NCI-H2107 (cell line): ENCODE measurements at places on chromosomes 4 and X.

GRCh38 chr4:140243278-140243753 is 89.3 kb upstream of the MAML3 start:
- peak; percentile 46 for DNase-seq

GRCh38 chrX:134520860-134521390 is 61.0 kb downstream of the HPRT1 start:
- DNase-seq = peak; percentile 2

- no peak for DNase-seq
Observed at GRCh38 chrX:24920769-24921168, 95.0 kb downstream of the ARX start.

DNA sequence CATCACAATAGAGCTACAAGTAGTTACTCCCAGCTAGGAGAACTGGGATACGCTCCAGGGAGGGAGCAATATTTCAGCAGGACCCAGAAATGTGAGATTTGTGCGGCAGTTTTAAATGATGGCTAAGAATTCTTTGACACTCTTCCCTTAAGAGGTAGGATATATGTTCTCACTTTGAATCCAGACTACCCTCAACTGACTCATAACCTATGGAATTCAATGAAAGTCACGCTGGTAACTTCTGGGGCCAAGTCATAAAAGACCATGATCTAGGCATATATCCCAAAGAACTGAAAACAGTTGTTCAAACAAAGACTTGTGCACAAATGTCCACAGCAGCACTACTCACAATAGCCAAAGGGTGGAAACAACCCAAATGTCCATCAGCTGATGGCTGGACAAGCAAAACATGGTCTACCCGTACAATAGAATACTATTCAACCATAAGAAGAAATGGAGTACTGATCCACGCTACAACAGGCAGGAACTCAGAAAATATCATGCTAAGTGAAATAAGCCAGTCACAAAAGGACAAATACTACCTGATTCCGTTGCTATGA is 10.5 kb downstream of the CD99L2 start:
- no peak for DNase-seq

DNA sequence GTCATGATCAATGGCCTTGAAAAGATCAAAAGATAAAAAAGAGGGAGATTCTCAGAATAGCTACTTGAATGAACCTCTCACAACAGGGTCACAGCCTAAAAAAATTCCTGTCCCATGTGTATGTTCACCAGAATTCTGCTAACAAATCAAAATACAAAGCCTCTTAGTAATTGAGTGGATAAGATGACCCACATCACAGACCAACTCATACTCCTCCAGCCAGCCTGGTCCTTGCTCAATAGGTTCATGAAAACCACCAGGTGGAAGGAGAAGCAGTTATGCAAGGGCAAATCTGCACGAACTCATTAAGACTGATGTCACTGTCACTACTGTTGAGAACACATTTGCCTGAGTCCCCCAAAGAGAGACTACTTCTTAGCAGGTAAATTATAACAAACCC is 21.5 kb downstream of the WDFY3 start:
- DNase-seq = no peak
